ENCODE measurements at places on chromosomes 1 and 21.

DNA sequence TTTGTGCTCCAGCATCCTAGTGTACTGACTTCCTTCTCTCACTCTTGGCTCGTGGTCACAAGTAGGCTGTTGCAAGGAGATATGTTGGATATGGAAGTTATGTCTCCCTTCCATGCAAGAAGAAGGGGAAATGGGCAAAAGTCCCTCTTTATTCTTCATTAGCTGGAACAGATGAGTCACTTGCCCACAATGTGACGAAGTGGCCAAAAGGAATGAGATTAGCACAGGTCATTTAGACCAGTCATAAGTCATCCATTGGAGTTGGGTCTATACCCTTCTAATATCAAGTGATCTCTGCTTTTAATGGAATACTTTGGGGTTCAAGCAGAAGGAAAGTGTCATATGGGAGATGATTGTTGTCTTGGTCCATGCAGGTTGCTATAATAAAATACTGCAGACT lies 91.2 kb upstream of the NGF start:
- DNase-seq: no peak

DNA sequence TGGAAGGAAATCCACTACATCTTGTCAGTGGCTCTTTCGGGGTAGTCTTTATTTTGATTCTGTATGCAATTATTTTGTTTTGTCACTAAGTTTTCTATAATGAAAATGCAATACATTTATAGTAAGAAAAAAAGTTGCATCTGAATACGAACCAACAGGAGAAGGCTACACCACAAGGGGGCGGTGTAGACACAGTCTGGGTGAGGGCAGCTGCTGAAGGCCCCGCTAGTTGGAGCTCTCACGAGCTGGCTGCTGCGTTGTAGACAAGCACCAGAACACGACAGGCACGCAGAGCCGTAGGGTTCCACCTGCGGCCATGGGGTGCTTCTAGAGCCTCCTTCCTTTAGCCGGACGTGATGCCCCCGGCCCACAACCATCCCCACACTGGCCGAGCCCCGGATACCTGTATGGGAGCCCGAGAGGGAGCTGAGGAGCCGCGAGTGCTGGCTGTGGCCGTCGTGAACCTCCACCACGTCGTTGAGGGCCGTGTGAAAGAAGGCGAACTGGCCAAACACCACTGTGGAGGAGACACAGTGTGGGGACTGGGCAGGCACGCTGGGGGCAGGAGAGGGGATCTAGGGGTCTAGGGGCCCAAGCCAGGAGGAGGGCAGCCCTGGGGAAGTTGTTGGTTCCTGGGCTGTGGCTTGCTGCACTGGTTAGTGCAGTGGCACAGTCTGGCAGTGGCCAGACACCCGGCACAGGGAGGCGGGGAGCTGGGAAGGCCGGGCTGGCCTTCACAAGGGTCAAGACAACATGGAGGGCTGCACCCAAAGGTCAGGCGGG lies 160.8 kb downstream of the ZSCAN20 start:
- DNase-seq: peak; percentile 81

DNA sequence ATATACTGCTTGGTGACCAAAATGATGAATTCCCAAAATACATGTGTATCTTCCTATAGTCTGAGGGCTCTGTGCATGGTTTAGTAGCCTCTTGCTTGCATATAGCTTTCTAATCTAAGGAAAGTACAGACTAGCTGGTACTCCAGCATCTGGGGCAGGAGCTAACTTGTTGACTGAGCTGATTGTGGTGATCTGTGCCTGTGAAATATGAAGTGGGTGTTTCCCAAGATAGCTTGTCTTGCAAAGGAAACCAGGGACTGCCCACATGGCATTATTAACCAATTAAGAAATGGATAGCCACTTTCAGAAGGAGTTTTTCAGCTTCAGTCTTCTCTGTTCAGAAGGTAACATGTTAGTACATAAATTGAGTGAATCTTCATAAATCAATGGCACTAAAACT lies 219.8 kb downstream of the NEGR1 start:
- no peak for DNase-seq

DNA sequence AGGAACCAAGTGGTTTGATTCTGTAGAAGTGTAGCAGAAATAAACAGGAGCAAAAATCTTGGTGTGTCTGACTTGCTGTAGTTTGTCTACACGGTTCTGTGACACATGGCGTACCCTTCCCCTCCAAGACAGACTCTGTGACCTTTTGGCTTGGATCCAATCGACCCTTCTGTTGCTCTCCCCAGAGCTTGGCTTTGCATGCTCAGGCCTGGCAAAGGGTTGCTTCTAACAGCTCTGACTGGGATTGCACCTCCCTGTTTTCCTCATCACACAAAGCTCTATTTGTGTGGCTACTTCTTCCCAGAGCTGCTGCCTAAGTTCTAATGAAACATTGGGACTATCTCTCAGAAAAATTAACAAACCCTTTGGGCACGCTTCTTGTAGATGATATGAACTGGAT lies 24.0 kb downstream of the NGF start:
- DNase-seq: no peak

DNA sequence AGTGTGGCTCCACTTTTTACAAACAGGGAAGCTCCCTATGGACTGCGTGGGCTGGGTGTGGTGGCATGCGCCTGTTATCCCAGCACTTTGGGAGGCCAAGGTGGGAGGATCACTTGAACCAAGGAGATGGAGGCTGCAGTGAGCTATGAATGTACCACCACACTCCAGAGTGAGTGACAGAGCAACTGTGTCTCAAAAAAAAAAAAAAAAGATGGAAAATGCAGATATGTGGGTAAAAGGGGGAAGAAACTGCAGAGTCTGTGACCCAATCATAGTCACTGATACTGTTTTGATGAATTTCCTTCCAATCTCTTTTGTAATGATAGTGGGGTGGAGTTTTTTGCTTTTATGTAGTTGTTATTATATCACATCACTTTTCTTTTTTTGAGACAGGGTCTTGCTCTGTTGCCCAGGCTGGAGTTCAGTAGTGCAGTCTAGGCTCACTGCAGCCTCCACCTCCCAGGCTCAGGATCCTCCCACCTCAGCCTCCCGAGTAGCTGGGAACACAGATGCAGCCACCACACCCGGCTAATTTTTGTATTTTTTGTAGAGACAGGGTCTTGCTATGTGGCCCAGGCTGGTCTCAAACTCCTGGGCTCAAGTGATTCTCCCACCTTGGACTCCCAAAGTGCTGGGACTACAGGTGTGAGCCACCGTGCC lies 8.7 kb upstream of the TRAPPC10 start:
- no peak for DNase-seq

DNA sequence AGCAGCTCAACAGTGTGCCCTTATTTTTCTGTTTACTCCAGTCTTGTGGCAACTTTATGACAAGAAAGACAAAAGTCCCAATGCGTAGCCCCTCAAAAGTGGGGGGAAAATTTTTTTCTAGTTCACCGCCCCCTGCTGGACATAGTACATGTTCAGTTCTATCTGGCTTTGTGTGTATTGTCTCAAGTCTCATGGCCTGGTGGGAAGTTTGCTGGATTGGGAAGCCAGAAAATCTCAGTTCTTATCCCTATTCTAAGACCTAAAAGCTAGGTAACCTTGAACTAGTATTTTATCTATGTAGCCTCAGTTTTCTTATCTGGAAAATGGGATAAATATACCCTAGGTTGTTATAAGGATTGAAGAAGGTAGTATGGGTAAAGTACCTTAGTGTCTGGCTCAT lies 55.8 kb upstream of the LDLRAP1 start:
- peak; percentile 32 for DNase-seq

DNA sequence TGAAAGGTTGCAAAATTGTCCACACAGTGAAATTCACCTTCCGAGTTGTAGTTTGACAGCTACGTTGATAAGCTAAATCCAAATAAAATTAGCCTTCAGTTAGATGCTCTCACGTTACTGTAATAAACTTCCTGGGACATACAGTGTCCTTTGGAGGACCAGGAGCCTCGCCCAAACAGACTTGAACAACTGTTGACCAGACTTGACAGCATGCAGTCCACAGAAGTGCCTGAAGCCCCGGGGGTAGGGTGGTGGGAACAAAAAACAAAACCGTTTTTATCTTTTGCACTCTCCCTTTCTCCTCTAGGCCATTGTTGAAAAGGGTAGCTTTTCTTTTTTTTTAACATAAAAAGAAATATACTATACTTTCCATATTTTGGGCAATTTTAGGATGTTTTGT lies 172.8 kb upstream of the SAMSN1 start:
- DNase-seq: no peak

DNA sequence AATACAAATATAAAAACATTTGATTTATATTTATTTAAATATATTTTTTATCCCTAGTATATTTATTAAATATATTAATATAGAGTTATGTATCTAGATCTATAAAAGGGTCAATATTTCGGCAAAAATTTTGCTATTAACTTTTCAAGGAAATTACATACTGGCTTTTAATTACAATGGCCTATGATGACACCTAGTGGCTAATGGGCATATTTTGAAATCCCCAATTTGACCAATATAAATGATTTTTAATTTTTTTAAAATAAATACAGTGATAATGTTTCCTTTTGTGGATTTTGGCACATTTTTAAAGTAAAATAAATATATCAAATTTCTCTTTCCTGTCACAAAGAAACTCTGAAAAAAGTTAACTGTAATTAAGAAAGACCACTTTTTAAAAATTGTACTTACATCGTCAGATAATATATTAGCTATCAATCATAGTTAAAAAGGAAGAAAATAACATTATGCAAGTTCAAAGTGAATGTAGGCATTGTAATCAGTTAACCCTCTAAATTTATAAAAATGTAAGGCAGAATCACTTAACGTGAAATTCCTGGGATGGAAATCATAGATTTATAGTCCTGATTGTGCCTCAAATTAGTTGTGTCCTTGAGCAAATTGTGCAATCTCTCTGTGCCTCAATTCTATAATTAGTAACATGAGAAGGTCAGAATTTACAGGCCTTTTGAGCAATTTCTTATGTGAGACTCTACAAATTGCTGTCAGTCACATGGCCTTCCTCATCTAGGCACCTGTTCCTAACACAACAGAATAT lies 25.6 kb upstream of the RGS13 start:
- DNase-seq: no peak

DNA sequence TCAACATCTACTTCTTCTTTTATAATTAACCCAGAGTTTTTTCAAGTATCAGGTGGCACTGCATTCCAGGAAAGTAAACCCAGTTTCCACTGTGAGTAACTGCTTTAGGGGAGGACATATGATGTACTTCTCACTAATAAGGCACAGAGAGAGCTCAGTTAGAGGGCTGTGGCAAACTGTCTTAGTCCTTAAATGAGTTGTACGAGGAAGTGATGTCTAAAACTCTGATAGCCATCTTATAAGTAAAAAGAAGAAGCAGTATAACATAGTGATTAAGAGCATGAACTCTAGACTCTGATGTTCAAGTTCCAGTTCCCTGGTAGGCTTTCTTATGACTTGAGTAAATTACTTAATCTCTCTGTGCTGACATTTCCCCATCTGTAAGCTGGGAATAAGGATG lies 58.7 kb upstream of the PTGS2 start:
- no peak for DNase-seq
